ENCODE measurements at places on chromosomes 4 and X. TPM values are rescaled to one million over a fixed set of nuclear protein-coding genes. Genes with fewer than 3 reads are reported as not detected.

DNA sequence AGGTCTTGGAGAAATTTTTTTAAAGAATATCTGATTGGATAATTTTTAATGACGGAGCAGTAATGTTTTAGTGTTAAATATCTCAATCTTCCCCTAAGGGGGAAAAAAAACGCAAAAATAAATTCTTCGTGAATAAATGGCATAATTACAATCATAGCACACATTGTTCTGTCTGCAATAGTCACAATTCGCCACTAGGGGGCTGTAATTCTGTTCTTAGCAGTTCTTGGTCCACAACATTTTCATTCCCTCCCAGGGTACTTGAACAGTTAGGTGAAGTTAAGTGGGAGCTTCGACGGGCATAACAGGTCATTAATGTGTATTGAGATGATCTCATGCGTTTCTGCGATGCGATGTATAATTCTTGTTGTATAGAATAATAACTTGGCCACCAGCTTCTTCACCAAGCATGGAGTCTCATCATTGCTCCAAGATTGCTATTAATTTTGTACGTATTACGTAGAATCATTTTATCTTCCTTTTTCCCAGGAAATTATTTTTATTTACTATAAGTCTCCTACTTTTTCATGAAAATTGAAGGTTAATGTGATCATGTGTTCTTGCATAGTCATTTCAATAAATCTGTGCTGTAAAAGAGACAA is 27.2 kb downstream of the HTR2C start:
- no peaks in the 10 kb centered on the region for H3K36me3 ChIP-seq
- no peaks in the 10 kb centered on the region for H3K27me3 ChIP-seq
- peak; percentile 47 for DNase-seq
- H3K27ac ChIP-seq = no peak overlapping the region

GRCh38 chr4:182137343-182137742 is 105.9 kb upstream of the TENM3 start:
- H3K36me3 ChIP-seq = no peaks in the 10 kb centered on the region
- DNase-seq = no peak
- H3K4me1 ChIP-seq = peaks cover 9% of the 10 kb centered on the region
- no peak overlapping the region for H3K4me3 ChIP-seq
- H3K27ac ChIP-seq = no peak overlapping the region
- peaks cover 24% of the 10 kb centered on the region for H3K27me3 ChIP-seq

DNA sequence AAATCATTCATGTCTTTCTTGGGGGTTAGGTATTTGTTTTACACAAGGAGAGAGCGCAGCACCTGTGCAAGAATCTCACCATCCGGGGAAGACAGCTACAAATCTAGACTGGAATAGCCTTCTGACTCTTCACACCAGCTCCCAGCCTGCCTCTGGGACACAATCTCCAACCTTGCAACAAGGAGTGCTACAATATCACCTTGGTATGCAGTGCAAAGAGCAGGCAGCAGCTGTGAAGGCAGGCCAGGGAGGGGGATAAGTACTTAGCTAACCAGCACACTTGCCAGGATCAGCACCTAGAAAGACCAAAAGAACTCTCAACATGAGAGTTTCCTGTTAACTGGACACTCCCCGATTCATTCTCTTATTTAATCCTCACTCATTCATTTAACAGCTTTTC is 235.3 kb downstream of the AR start:
- no peaks in the 10 kb centered on the region for H3K27me3 ChIP-seq
- H3K4me1 ChIP-seq = no peaks in the 10 kb centered on the region
- no peak overlapping the region for H3K27ac ChIP-seq
- DNase-seq = no peak

- no peaks in the 10 kb centered on the region for H3K4me1 ChIP-seq
- H3K36me3 ChIP-seq = no peaks in the 10 kb centered on the region
- H3K27ac ChIP-seq = no peak overlapping the region
- H3K4me3 ChIP-seq = no peak overlapping the region
- H3K27me3 ChIP-seq = no peaks in the 10 kb centered on the region
- DNase-seq = no peak
Measured at GRCh38 chr4:162682651-162683050, 484.0 kb downstream of the NAF1 start.

- no peak overlapping the region for H3K4me3 ChIP-seq
- no peak for DNase-seq
- no peaks in the 10 kb centered on the region for H3K27me3 ChIP-seq
- no peak overlapping the region for H3K27ac ChIP-seq
- H3K4me1 ChIP-seq = no peaks in the 10 kb centered on the region
Measured at GRCh38 chr4:181004056-181004455, 1239.1 kb upstream of the TENM3 start.

GRCh38 chr4:42497142-42497910 is 100.0 kb downstream of the SHISA3 start:
- no peaks in the 10 kb centered on the region for H3K36me3 ChIP-seq
- DNase-seq = no peak
- no peak overlapping the region for H3K4me3 ChIP-seq
- peaks cover 3% of the 10 kb centered on the region for H3K4me1 ChIP-seq
- H3K27me3 ChIP-seq = no peaks in the 10 kb centered on the region

Gene NEIL3
- total RNA-seq = 10.8 TPM

Gene GPM6B
- total RNA-seq = 132 TPM

Gene PALLD
- total RNA-seq = 26.7 TPM

Gene TIMM8A
- 38.0 TPM for total RNA-seq

Gene FGD1
- total RNA-seq = 33.8 TPM

Gene MAGIX
- 0.46 TPM for total RNA-seq

Gene GDPD2
- 25.6 TPM for total RNA-seq

Gene PRKG2
- 1.2 TPM for total RNA-seq

Gene FRMPD3
- 0.61 TPM for total RNA-seq

All from H1 (cell line).